ENCODE measurements at places on chromosomes 12 and 14.

- no peak for DNase-seq
Observed at GRCh38 chr14:51963286-51963685, 26.1 kb upstream of the RTRAF start.

- no peak for DNase-seq
Observed at GRCh38 chr14:67221248-67221981, 19.8 kb upstream of the PALS1 start.

DNA sequence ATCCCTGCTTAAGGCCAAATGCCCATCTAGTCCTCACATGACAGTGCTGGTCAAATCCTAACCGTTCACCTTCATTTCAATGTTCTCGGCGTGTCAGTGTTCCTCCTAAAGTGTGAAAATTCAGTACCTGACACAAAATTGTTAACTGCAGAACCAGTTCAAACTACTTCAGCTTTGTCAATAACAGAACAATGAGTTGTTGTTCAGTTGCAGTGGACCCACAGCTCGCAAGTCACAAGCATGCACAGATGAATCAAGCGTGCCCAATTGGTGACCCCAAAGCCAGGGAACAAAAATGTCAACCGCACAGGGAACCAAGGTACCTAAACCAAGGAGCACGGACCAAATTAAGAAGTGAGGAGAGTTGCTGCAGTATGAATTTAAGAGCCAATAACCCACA, 23.2 kb downstream of the NRDE2 start:
- DNase-seq: no peak

- no peak for DNase-seq
Observed at GRCh38 chr12:71469258-71469750, 29.7 kb downstream of the LGR5 start.

GRCh38 chr12:92675092-92675865, 27.5 kb upstream of the PLEKHG7 start:
- DNase-seq: no peak
